ENCODE measurements at places on chromosomes 4 and X.

DNA sequence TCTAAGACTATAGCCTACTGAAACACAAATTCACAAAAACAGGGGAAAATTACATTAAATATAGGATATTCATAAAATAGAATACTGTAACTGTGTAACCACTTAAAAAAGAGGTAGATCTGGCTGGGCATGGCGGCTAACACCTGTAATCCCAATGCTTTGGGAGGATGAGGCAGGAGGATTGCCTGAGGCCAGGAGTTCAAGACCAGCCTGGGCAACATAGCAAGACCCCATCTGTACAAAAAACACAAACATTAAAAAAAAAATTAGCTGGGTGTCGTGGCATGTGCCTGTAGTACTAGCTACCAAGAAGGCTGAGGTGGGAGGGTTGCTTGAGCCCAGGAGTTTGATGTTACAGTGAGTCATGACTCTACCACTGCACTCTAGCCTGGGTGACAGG, 33.4 kb downstream of the RPS6KA3 start:
- DNase-seq = no peak

GRCh38 chr4:124018383-124019317, 622.1 kb downstream of the SPRY1 start:
- DNase-seq = no peak

- DNase-seq = no peak
Observed at GRCh38 chr4:176478076-176478475, 158.3 kb downstream of the SPCS3 start.

DNA sequence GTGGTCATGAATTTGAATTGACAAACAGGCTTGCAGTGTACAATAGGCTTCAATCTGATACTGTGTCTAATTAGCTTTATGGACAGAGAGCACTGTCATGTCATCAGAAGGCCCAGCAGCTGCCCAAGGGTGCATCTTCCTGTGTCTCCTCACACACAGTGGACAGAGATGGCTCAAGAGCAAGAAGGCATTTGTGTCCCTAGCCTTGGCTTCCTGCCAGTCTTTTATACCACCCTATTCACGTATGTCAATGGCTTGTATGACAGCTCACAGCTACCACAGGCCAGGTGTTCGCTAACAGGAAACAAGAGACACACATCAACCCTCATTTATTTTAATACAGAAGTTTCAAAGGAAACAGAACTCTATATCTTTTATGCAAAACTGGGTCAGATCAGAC, 874.0 kb upstream of the AGA start:
- no peak for DNase-seq

DNA sequence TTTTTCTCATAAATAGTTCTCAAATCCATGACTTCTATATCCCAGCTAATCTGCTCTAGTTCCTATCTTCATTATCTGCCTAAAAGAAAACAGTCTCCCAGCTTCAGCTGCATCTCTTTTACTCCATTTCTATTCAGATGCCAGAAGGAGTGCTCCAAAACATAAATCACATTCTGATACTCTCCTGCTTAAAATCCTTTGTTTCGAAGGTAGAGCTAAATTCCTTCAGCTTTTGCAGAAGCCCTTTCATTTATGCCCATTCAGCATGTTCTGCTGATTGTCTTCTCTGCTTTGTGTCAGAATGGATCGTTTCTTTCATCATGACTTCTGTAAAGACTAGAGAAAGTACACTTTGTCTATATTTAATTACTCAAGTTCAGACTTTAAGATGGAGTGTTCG, 440.1 kb upstream of the SMIM31 start:
- DNase-seq = no peak

DNA sequence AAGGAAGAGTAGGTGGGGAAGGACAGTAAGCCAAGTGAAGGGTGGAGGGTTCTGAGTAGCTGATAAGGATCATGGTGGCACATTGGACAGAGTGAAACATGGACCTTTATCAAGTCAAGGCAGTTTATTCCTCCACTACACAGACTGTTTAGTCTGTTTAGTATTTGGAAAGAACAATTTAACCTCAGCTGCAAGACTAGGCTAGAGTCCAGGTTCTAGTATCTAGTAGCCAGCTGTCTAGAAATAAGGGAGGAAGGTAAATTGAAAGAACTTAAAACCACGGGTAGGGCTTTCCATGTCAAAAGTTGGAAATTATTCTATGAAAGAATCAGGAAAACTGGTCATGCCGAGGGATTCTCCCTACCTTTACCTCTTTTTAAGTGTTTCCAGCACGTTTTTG, 140.1 kb upstream of the MED14 start:
- no peak for DNase-seq

DNA sequence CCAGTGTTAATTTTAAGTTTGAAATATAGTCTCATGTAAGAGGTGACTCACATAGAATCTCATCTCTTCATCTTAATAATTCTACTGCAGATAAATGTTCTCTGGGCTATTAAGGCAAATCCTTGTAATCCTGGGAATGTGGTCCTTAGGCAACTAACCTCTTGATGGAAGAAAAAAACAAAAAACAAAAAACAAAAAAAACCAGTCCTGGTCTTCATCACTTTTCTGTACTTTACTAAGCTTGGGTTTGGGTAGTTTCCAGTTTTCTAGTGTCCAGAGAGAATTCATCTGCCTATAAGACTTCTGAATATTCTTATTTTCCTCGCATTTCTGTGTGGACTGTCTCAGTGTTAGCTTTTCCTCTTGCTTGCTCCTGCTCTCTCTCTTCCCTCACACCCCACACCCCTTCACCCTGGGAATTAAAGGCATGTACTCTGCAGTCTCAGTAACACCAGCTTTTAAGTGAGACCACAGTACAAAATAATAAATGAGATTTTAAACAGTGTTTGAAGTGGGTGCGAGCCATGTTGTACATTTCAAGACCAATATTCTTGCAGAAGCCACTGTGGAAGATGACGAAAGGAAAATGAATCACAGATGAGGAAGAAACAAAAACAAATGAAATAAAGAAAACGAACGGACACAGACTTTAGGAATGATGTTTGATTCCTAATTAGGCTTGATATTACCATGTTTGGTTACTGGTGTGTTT, 51.7 kb downstream of the HAND2 start:
- no peak for DNase-seq

GRCh38 chr4:70703619-70704214, 15.4 kb downstream of the UTP3 start:
- DNase-seq = no peak

DNA sequence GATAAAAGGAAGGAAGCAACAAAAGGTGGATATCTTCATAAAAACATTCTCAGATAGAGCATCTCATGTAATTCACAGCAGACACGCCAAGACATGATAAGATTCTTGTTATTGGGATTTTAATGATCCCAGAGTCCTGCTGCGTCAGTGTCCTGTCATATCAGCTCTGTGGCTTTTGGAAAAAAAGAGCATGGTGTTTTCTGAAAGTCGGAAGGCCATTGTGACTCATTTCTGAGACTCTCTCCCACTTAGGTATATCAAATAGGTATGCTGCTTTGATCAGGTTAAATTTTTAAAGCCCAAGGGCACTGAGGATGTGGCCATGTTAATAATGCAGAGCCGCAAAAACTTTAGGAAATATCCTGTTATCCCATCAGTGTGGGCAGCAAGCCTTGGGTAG, 481.0 kb downstream of the KCNIP4 start:
- no peak for DNase-seq
